HepG2 (cell line): ENCODE measurements at places on chromosomes 5 and 9. TPM values are rescaled to one million over a fixed set of nuclear protein-coding genes. Genes with fewer than 3 reads are reported as not detected.

GRCh38 chr5:106415541-106415940, 1255.2 kb downstream of the EFNA5 start:
- DNase-seq, result no peak

SLC25A48 gene
- polyA plus RNA-seq, result 0.17 and 1.0 TPM in 2 replicates

DNA sequence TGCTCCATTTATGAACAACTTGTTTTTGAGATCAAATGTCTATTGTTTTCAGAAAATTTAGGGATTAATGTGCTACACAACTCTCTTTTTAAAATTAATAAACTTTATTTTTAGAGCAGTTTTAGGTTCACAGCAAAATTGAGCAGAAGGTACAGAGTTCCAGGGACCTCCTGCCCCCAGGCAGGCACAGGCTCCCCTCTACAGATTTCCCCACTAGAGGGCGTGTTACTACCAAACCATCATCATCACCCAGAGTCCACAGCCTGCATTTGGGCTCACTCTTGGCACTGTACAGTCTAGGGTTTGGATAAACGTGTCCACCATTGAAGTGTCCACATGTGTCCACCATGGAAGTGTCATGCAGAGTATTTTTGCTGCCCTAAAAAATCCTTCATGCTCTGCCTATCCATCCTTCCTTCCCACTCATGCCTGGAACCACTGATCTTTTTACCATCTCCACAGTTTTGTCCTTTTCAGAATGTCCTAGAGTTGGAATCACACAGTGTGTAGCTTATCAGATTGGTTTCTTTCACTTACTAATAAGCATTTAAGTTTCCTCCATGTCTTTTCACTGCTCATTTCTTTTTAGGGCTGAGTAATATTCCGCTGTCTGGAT, 61.7 kb downstream of the MRPL36 start:
- peak; percentile 31 for DNase-seq

GRCh38 chr5:14749579-14750101, 85.1 kb downstream of the OTULIN start:
- no peak for DNase-seq

- DNase-seq, result no peak
Measured at GRCh38 chr9:104860263-104860662, 67.7 kb downstream of the ABCA1 start.

GRCh38 chr5:154727361-154727760, 27.8 kb upstream of the LARP1 start:
- DNase-seq, result no peak

IL13 gene
- polyA plus RNA-seq, result 0.05 TPM in 1 of 2 replicates, not detected in the other

RASGRF2 gene
- 21.0 and 29.0 TPM in 2 replicates for polyA plus RNA-seq

GLDC gene
- 46.9 and 59.3 TPM in 2 replicates for polyA plus RNA-seq

DNA sequence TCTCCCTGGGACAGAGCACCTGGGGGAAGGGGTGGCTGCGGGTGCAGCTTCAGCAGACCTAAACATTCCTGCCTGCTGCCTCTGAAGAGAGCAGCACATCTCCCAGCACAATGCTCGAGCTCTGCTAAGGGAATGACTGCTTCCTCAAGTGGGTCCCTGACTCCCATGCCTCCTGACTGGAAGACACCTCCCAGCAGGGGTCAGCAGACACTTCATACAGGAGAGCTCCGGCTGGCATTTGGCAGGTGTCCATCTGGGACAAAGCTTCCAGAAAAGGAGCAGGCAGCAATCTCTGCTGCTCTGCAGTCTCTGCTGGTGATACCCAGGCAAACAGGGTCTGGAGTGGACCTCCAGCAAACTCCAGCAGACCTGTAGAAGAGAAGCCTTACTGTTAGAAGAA, 77.2 kb downstream of the SLCO6A1 start:
- DNase-seq, result peak; percentile 20

GRCh38 chr9:18330401-18331309, 143.3 kb upstream of the ADAMTSL1 start:
- no peak for DNase-seq

PIGO gene
- 24.4 and 26.2 TPM in 2 replicates for polyA plus RNA-seq

STKLD1 gene
- polyA plus RNA-seq, result 1.5 and 3.8 TPM in 2 replicates

TIMD4 gene
- 0.50 and 0.71 TPM in 2 replicates for polyA plus RNA-seq

CCDC127 gene
- 2.9 and 3.7 TPM in 2 replicates for polyA plus RNA-seq

- DNase-seq, result no peak
Measured at GRCh38 chr5:54746777-54747398, 229.3 kb downstream of the SNX18 start.

- no peak for DNase-seq
Measured at GRCh38 chr5:158819840-158820620, 279.7 kb downstream of the EBF1 start.

DNA sequence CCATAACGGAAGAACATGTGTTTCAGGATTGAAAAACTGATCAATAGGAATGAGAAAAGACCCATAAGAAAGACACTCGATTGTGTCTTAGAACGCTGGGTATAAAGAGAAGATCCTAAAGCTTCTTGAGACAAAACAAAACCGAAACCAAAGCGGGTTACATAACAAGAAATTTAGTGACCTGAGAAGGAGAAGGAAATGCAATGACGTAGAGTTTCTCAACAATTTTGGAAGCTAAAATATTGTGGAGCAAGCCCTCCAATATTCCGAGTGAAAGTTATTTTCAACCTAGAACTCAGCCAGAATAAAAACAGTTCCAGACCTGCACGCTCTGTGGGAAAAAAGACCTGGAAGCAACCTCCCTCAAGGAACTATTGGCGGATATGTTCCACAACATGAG, 81.9 kb upstream of the FREM1 start:
- DNase-seq, result no peak
